ENCODE measurements at places on chromosomes 7 and 10.

DNA sequence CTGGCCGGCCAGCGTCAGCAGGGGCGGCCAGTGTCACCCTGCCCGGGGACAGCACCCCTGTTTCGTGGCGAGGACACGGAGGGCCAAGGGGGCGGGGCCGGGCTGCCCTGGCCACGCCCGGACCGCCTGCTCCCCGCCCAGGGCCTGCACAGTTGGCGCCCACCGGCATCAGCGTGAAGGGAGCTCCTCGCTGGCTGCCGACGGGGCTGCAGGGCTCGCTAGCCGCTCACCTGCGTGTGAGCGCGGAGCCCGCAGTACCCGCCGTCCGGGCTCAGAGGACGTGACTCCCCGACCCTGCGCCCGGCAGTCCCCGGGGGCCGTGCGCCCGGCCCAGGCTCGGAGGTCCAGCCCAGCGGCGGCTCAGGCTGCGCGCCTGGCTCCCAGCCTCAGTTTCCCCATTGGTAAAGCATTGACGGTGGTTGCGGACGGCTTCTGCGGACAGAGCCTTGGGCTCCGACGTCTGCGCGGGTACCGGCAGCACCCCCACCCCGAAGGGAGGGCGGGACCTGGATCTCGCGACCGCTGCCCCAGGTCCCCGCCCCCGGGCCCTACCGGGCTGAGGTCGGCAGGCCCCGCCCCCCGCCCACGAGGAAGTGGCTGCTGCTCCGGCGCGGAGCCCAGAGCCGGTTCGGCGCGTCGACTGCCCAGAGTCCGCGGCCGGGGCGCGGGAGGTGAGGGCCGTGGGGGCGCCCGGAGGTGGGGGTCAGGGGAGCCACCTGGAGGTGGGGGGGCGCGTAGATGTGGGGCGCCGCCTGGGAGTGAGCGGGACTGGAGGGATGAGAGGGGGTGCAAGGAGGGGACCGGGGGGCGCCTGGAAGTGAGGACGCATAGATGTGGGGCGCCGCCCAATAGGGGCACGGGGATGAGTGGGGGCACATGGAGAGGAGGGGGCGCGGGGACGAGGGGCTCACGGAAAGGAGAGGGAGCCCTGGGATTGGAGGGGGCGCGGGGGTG lies at the start of gene ARPC1B:
TSS of gene ARPC1B (plus strand) at position 620 of the 954 bp plus-strand sequence. CDS start 10,985 bp downstream, outside the sequence.
- no peak for DNase-seq

DNA sequence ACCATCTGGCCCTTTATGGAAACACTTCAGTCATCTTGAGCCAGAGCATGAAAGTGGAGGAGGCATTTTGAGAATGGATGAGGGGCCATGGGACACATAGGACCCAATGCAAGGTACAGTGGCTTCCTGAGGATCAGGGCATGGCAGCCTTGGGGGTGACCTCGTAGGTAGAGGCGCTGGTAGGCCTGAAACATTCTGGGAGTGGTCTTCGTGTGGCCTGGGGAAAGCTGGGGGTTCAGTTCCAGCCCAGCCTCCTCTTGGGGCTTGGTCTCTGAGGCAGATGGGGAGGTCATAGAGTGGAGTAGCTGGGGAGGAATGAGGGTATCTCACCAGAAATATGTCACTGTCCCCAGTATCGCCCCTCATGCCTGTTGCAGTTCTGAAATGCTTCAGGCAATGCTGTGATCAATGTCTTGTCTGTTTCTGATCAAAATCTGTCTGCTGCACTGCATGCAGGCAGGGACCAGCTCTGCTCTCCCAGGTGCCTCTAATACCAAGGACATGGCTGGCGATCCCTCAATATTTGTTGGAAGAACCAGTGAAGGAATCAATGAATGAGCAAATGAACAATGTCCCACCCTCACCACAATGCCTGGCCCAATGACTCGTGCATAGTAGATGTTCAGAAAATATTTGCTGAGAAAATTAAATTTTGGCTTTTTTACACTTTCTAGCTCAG lies 90.9 kb downstream of the CHST15 start:
- DNase-seq = no peak

- DNase-seq = no peak
Observed at GRCh38 chr10:94279835-94280709, 82.7 kb downstream of the NOC3L start.

GRCh38 chr10:93614101-93614825 lies 1.9 kb downstream of the PDE6C start:
- DNase-seq = no peak

- no peak for DNase-seq
Observed at GRCh38 chr10:74099836-74100235, 50.8 kb downstream of the AP3M1 start.

GRCh38 chr10:89134963-89135362 lies 72.2 kb downstream of the CH25H start:
- DNase-seq = no peak

- no peak for DNase-seq
Observed at GRCh38 chr7:30899630-30900029, 12.0 kb upstream of the AQP1 start.

DNA sequence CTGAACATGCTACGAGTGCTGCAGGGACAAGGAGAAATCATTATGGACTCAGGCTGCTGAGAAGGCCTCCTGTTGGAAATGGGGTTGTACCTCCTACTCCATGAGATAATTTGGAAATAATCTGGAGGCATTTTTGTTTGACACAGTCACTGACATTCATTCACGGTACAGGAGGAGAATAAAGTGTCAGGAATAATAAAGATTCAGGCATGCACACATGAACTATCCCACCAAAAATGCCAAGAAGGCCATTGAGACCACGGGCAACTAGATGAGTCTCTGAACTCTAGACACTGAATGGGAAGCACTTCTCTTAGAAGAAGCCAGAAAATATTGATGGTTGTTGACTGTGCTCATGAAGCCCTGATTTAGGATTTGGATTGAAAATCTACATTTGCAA lies 220.9 kb upstream of the HABP2 start:
- DNase-seq = no peak

DNA sequence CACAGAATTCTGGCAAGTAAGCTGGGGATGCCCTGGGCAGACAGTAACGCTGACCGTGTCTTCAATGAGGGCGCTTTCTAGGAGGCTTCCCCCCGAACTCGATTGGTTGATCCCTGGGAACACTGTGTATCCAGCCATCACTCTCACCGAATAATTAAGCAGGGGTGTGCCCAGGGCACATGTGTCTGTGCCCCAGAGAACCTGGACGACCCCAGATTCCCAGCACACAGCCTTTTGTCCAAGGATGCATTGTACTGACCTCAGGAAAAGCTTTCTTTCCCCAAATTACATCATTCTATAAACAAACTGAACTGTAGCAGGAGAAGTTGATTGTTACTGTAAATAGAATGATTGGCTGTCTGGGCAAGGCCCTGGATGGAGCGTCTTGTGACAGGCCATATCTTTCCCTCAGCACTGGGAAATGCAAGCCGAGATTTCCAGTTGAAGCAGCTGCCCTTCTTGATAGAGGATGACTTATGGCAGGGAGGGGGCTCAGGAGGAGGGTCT lies 6.6 kb upstream of the DEPP1 start:
- no peak for DNase-seq

GRCh38 chr7:142886866-142887265 lies 1.3 kb upstream of the TRPV6 start:
- DNase-seq = no peak

DNA sequence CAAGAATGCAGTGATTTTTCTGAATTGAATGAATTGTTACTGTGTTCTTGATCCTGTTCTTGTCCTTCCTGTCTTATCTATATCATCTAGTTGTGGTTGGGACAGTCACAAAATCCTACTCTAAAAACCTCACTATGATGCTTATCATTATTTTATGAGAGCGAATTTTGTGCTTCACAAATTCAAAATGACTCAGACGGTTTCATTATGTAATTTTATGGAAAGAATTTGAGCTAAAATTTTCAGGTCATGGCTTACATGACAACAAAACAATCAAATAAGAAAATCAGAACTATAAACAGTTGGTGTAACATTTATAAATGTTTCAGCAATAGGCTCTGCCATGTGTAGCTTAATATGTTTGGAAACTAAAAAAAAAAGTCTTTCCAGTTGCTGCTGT lies 6.9 kb downstream of the PRKAR2B start:
- DNase-seq = no peak

DNA sequence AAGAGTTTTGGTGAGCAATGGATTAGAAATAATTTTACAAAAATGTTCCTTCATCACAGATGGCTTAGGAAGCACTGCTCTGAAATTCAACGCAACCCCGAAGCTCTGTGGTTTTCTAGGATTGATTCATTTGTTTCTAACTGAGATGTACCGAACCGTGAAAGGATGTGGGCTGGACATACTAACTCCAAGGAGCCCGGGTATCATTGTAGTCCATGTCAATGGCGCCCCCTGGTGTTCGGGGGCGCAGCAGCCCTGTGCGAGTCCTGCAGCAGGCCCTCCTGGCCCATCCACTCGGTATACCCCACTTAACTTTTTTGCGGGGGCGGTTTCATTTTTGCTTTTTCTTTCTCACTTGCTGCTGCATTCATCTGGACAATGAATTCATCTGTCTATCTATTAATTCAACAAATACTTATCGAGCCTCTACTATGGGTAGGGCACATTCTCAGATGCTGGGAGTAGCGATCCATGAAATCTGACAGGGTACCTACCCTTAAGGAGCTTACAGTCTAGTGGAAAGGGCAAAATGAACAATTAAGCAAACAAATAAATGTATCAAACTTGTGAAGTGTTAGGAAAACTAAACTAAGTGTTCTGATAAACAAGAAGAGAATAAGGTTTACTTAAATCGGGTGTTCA lies 25.2 kb upstream of the ITPRID1 start:
- DNase-seq = no peak

- no peak for DNase-seq
Observed at GRCh38 chr10:64271508-64271907, 750.3 kb downstream of the REEP3 start.

DNA sequence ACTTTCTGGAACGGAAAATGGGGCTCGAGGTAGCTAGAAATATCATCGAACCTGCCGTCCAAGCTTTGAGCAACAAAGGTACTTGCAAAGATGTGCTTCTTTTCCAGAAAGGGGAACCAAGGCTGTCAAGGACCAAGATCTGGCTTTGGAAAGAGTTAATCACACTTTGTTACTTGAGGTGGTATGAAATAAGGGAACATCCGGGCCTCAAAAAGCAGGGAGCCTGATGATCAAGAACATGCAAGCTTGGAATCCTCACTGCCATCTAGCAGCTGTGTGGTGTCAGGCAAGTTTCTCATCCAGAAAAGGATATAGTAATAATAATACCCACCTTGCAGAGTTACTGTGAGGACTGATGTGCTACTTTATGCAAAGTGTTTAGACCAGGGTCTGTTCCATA lies 329.5 kb downstream of the GRID1 start:
- no peak for DNase-seq

DNA sequence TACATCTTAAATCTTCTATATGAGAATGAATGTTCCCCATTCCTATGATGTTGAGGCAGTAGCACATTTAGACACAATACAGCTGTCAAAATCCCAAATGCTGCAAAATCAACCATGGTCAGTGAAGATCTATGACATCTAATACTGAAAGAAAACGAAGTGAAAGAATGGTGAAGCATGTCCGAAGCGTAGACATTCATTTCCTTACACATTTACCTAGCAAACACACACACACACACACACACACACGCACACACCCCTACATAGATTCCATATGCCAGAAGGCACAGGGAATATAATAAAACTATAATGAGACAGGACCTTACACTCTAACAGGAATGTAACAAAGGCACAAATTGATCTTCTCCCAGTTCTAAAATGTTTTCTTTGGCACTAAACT lies 32.5 kb downstream of the CCDC6 start:
- DNase-seq = no peak

DNA sequence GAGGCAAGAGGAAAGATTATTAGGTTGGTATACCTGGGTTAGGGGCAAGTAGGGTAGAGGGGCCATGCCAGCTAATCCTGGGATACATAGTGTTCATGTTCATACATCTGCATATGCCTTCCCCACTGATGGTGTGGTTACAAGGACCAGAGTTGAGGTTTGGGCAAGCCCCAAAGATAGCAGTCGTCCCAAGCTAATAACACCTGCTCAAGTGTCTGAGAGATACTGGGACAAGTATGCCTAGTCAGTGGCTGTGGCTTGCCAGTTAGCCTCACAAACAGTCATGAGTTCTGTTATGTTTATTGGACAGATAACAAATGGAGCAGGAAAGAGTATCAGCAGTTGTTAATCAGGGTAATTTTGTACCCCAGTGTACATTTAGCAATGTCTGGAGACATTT lies 139.6 kb downstream of the ADAM22 start:
- DNase-seq = no peak

DNA sequence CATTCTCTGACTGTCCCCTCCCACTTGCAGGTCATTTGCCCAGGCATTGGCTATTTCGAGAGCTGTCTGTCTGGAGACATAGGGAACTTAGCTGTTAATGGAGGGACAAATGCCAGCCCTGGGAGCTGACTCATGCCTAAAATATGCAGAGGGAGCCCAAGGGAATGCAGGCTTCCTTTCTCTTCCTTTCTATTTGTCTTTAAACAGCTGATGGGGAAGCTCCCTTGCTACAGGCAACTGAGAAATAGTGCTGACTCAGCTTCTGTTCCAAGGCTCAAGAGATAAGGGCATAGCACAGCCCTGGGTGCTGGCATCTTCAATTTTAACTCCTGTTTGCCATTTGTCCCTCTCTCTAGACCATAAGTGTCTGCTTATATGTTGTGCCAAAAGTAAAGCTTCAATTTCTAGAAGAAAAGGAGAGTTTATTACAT lies 82.7 kb upstream of the C1GALT1 start:
- peak; percentile 42 for DNase-seq

DNA sequence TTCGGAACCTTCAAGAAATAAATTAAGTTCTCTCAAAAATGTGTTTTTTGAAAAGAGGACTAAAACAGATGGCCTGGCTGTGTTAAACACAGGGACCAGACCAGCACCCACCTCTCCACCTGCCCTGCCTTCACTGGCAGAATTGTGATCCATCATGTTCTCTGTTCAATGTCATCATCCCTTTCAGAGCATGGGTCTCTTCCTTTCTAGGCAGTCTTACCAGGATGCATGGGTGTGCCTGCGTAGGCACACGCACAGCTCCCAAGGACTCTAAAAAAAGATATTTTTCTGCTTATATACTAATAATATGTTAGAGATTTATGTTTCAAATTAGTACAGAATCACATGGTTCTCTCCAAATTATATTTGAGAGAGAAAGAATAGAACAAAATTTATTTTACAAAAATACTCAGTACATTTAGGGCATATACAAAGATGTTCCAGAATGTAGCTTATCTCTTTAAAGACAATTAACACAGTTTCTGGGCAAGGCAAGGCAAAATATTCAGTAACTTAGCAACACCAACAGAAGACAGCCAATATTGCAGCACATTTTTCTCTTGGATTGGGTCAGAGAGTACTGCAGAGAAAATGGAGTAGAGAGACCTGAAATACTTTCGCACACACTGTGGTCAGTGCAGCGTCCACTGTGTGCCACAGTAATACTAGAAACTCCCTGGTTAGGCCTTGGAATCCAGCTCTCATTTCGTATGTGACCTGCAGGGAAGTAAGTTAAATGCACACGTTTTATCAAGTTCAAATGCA lies 52.8 kb downstream of the EGFR start:
- DNase-seq = no peak

DNA sequence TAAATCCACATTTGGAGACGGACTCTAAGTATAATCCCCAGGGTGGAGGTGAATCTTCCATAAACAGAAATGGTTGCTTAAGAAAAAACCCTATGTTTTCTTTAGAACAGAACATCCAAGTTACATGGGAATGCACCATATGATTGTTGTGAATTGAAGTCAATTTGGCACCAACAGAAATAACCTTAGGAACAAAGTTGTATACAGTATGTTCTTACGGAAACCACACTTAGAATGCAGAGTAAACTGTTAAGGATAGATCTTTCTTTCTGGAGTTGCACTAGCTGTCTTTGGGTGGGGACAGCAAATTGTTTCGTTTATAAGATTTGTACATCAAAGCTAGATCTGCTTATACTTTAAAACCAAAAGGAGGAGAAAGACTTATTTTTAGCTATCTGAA lies 316.4 kb downstream of the PTEN start:
- DNase-seq = no peak

Data from renal cortex interstitium (tissue), 15 donors.